ENCODE measurements at places on chromosomes 6 and 20.

DNA sequence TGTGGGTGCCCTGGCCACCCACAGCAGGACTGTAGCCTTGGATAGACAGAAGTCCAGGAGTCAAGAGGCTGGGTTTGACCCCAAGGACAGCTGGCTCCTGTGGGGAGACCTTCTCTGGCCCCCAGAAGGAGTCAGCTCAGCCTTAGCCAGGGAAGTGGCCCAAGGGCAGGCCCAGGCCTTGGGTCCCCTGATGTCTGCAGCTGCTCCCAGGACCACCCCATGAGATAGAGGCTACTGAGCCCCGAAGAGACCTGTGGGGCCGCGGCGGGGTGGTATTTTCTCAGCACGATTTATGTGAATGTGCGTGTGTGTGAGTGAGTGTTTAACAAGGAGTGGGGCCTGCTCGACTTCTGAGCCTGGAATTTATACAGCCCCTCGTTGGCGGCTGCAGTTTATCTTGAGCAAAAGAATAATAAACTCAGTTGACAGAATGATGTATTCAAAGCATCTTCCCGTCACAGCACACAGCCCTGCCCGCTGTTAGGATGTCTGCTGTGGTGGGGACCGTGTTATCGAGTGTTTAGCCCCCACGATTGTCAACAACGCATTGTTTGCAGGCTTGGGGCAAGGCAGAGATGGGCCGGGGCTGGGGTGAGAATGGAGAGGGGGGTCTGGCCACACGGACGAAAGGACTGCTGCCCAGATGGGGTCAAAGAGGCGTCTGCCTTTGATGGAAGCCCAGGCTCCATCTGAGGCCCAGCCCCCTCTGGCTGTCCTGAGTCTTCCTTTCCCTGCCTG, 163.3 kb downstream of the VEGFA start:
- no peak for DNase-seq

DNA sequence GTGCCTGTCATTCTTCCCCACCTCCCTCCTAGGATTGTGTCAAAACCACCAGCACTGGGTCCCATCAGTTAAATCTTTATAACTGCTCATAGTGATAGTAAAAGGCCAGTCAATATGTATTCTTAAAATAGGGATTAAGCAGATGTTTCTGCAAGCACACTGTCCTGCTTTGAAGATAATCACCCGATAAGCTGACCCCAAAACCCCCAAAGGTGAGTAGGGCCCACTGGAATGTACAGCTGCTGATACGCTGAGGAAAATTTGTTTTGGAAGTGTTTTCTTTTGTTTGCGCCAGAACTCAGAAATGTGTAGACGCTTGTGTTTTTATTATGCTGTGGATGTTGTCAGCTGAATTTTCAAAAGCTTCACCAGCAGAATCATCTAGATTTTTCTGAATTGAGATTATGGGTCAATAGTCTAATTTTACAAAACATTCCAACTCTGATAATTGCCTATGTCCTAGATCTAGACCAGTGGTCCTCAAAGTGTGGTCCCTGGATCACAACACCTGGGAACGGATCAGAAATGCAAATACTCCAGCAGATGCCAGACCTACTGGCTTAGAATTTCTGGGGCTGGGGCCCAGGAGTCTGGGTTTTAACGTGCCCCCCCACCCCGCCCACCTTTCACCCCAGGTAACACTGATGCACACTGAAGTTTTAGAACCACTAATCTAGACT, 11.4 kb downstream of the BFSP1 start:
- no peak for DNase-seq

- DNase-seq = no peak
Measured at GRCh38 chr6:29553268-29554057, 6.1 kb downstream of the UBD start.

DNA sequence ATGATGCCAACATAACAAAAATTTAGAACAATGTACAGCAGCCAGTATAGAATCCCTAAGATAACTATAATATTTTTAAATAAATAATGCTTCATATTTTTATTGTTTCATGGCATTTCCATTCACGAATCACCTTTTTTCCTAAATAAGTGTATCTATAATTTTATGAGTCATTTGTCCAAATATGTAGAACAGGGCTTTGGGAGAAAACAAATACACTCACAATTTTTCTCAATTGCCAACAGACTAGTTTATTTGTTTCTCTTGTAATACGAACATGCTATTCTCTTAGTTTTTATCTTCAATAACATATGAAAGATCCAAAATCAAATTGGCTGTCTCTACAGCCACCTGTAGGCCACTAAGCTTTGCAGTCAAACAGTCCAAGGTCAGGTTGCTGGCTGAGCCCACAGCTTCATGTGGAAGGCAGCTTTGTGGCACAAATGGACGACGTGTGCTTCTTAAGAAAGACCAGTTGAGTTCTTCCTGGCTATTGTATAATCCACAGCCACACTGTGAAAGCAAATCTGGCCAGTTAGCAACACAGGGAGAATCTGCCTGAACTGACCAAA, 29.0 kb downstream of the MKKS start:
- no peak for DNase-seq

GRCh38 chr6:117327149-117328004, 62.0 kb downstream of the VGLL2 start:
- no peak for DNase-seq

GRCh38 chr20:42267793-42268384, 649.7 kb upstream of the CHD6 start:
- peak; percentile 1 for DNase-seq

DNA sequence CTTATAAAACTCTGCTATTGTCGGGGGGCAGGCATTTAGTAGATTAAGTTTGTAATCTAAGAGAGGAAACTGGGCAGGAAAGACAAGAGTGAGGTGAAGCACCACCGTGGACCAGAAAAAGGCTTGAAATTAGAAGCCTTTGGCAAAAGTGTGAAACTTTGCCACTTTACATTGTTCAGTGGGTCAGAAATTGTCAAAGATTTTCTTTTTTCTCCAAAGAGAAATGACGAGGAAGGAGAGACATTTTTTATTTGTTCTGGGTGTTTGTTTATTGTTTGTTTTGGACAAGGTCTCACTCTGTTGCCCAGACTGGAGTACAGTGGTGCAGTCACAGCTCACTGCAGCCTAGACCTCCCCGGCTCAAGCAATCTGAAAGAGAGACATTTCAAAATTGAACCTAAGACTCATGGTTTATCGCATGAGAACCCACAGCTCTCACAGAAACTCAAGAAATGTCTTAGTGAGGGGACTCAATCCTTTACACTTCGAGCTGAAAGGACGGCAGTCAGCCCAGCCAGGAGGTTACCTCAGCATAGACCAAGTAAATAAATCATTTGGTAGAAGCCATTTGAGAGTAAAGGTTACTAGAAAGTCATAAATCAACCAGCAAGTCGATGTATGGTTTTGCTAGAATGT, 262.8 kb upstream of the TAB2 start:
- DNase-seq = no peak

- DNase-seq = no peak
Measured at GRCh38 chr6:161376367-161376766, 102.5 kb upstream of the AGPAT4 start.

DNA sequence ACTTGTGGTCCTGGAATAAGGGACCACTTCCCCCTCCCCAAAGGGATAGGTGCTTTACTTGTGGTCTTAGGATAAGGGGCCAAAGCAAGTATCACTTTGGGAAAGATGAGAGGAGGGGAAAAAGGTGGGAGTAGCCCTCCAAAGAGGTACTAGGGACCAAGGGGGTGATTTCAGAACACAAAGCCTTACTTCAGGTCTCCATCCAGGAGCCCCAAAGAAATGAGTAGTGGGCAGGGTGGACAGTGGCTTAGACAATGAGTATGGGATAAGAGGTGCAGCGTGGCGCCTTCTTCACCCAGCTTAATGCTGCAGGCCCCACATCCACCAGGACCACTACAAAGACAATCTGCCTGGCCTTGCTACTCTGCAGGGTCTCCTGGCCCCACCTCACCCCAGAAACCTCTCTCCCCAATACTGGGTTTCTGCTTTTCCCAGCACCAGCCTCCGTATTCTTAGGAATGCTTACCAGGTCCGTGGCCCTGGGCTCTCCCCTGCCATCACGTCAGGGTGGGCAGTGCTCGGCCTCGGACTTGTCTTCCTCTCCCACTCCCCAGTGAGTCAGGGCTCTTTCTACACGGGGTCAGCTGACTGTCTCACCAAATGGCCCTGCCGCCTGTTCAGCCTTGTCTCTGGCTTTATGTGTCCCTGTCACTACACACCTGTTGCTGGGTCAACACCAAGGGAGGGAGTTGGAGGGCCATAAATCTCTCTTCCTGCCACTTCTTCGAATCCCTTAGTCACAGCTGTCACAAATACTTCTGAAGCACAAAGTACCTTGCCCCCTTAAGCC, 3.1 kb downstream of the NNAT start:
- no peak for DNase-seq

DNA sequence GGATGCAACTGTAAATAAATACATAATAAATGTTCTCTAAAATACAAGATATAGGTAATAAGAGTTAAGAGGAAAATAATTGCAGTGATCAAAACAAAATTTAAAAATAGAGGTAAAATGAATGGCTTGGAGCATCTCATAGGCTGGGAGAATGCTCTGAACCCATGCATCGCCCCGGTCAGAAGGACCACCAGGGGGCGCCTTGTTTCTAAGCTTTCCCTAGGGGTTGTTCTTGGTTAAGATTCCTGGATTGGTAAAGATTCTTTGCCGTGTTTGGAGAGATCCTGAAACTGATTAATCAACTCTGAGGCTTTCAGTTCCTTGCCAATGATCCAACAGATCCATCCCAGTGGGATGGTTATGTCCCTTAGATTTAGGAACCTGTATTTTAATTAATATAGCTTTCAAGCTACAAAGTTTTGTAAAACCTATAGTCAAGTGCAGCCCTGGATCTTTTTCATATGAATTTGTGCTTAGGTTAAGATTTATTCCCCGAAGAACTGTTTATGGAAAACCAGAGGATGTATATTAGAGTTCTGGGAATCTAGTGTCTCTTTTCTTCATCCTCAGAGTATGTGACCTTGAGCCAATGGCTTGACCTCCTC, 45.3 kb upstream of the PRELID3B start:
- peak; percentile 9 for DNase-seq

DNA sequence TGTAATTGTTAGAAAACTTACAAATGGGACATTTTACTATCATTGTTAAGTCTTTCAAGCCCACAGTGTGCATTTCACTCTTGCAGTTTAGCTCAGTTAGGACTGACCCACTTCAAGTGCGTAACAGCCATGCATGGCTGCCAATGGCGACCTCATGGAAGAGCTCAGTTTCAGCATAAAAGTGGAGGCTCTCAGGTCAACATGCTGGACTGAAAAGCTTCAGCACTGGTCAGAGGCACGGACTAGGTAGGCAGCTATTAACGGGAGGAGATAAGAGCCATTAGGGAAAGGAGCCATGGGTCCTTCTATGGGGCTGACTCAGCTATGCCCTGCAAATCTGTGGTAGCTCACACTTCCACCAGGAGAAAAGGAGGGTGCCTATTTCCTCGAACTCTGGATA, 101.8 kb downstream of the TTLL2 start:
- DNase-seq = no peak

GRCh38 chr6:37579444-37580067, 79.9 kb upstream of the CCDC167 start:
- DNase-seq = no peak

DNA sequence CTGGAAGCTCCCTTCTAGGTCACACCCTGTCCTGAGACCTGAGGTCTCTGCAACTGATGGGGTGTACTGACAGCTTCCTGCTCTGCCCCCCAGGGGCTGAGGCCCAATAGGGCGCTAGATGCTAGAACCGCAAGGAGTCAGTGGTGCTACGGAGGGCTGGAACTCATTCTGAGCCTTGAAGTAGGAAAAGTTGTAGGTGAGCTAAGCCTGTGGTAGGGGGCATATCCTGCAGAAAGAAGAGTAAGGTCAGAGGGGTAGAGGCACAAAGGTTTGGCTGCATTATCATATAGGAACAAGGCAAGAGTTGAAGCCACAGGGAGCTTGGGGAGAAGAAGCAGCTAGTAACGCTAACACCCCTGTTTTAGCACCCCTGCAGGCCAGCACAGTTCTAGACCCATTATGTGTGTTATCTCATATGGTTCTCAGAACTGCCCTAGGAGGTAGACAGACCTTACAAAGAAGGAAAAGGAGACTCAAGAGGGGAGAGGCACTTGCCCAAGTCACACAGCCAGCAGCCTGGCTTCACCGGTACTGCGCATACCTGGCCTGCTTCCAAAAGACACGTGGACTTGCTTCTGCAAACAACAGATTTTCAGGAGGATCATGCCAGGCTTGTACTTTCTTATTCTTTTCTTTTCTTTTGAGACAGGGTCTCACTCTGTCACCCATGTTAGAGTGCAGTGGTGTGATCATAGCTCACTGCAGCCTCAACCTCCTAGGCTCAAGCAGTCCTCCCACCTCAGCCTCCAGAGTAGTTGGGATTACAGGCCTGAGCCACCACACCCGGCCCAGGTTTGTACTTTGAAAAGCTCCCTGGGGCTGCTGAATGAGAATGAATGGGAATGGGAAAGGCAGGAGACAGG, 156.1 kb downstream of the MRPL14 start:
- DNase-seq = no peak

GRCh38 chr6:149389509-149390297, 10.4 kb upstream of the SUMO4 start:
- DNase-seq = no peak

DNA sequence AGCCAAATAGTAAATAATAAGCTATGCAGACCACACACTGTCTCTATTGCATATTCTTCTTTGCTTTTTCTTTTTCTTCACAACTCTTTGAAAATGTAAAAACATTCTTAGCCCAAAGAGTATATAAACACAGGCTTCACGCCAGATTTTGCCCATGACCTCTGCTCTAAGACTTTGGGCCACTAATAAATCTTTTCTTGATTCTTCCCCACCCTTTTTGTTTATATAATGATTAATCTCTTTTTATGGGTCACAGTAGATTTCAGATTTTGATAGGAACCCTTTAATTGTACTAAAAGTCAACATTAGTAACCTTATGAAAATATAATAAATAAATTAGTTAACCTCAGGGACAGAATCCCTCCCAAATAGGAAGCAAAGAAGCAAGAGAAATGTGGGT, 15.8 kb upstream of the ENPP5 start:
- no peak for DNase-seq

GRCh38 chr6:1849691-1850090, 240.0 kb downstream of the FOXC1 start:
- DNase-seq = no peak

DNA sequence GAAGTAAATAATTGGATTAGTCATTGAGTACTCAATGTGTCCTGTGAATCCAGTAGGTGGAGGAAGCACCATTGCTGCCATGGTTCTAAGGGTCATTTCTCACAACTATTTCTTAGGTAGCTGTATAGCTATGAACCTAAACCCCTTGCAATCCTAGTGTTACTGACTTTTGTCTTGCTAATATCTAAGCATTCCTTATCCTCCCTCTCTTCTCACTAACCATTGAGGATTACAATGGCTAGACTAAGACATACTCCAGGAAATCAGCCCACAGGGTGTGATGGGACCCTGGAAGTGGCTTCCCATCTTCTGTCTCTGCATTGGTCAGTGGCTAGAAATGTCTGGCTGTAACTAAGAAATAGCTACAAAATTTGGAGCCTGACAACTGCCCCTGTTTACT, 27.3 kb upstream of the FOXA2 start:
- DNase-seq = no peak

GRCh38 chr20:37453836-37454235, 67.2 kb upstream of the NNAT start:
- DNase-seq = no peak
